ENCODE measurements at places on chromosomes 1 and 21. TPM values are rescaled to one million over a fixed set of nuclear protein-coding genes. Genes with fewer than 3 reads are reported as not detected.

DNA sequence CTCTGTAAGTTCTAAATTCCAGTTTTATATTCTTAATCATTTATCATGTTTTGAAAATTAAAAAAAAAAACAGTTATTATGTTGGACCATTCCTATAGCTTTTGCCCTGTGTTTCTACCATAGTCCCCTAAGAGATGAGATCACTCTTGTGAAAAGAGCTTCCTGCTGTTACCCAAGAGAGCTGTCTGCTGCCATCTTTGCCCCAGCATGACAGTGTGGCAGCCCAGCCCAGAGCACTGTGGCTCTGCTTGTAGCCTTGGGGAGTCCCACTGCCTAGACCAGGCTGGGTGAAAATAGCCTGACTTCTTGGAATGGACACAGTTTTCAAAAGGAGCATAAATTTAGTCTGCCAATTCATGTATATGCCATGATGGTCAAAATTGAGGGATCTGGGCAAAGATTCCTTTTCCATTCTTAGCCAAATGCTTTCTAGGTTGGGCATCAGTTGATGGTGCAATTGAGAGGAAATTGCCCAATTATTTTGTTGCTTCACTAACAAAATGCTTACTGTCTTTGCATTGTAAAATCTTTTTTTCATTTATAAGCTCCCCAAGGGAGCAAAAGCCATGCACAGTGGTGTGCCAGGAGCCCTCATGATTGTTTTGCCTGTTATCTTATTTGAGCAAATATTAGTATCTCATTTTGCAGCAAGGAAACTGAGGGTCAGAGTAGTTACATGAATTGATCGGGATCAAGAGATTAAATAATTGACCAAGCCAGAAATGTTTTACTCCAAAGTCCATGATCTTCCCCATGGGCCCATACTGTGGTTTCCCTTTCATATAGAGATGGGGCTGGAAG is 72.8 kb downstream of the ETS2 start:
- DNase-seq, result no peak

GRCh38 chr21:38965910-38966504 is 160.3 kb downstream of the ETS2 start:
- peak; percentile 56 for DNase-seq

- DNase-seq, result no peak
Measured at GRCh38 chr1:239816081-239816782, 275.5 kb upstream of the FMN2 start.

GRCh38 chr1:65958561-65959350 is 166.1 kb downstream of the PDE4B start:
- DNase-seq, result peak; percentile 57

DNA sequence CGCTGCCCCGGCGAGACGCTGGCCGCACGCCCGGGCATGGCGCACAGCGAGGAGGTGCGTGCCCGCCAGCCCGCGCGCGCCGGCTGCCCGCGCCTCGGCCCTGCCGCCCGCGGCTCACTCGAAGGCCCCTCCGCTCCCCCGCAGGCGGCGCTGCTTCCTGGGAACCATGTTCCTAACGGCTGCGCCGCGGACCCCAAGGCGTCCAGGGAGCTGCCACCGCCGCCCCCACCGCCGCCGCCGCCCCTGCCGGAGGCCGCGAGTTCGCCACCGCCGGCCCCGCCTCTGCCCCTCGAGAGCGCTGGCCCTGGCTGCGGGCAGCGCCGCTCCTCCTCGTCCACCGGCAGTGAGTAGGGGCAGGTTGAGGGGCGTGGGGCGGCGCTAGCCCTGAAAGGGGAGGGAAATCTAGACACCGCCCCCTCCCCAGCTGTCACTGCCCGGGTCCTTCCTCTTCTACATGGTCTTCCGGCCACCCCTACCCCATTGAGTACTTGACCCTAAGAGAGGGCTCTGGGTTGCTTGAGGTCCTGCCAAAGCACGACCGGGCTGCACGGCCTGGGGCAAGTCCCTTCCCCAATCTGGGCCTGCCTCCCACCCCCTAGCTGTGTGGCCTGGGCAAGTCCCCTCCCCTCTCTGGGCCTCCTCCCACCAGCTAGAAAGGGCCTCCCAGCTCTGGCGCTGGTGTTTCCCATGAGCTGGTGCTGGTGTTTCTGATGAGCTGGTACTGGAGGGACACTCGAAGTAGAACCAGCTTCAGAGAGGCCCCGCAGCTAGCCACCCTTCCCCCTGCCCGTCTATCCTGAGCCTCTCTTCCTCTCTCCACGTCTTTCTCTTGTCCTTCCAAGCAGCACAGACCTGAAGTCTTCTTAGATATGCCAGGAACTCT is 17.0 kb downstream of the TNFRSF25 start:
- no peak for DNase-seq

DNA sequence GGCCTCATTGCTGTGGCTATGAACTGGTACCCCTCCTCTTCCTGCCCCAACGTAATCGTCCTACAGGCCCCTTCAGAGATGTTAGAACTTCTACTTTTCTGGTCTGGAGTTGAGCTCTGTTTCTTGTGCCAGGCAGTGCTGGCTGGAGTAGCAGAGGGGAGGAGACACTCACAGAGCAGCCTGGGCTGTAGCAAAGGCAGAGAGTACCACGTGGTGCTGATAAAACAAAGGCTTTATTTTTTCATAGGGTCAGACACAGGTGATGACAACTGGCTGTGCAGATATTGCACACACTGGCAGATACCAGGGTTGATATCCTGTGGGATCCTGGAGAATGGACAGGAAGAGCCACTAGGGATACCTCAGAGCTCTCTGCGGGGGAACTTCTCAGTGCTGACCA is 23.2 kb downstream of the CRCT1 start:
- DNase-seq, result no peak

- DNase-seq, result no peak
Measured at GRCh38 chr21:41602531-41602930, 94.6 kb upstream of the TMPRSS2 start.

DNA sequence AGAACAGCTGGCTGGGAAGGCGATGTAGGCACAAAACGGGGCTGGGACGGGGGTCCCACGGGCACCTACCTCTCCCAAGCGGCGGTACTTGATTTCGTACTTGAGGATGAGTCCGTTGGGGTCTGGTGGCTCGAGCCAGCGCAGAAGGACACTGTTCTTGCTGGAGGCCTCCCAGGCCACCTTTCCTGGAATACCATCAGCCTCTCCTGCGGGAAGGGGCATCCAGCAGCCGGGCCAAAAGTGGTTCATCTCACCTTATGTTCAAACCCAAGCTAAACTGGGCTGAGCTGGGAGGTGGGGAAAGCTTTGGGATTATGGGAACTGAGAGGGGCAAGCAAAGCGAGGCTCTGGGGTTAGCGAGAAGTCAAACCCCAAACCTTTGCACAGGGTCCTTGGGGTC is 14.3 kb downstream of the INSRR start:
- no peak for DNase-seq

- no peak for DNase-seq
Measured at GRCh38 chr1:15100121-15100879, 53.2 kb upstream of the TMEM51 start.

DNA sequence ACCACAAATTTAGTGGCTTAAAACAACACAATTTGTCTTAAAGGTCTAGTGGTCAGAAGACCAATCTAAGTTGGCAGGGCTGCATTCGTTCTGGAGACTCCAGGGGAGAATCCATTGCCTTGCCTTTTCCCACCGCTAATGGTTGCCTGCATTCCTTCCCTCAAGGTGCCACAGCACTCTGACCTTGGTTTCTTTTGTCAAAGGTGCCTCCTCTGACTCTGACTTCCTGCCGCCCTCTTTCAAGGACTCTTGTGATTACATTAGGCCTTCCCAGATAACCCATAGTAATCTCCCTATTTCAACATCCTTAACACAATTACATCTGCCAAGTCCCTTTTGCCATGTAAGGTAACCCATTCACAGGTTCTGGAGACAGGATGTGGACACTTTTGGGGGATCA is 145.3 kb downstream of the S1PR1 start:
- DNase-seq, result no peak

DNA sequence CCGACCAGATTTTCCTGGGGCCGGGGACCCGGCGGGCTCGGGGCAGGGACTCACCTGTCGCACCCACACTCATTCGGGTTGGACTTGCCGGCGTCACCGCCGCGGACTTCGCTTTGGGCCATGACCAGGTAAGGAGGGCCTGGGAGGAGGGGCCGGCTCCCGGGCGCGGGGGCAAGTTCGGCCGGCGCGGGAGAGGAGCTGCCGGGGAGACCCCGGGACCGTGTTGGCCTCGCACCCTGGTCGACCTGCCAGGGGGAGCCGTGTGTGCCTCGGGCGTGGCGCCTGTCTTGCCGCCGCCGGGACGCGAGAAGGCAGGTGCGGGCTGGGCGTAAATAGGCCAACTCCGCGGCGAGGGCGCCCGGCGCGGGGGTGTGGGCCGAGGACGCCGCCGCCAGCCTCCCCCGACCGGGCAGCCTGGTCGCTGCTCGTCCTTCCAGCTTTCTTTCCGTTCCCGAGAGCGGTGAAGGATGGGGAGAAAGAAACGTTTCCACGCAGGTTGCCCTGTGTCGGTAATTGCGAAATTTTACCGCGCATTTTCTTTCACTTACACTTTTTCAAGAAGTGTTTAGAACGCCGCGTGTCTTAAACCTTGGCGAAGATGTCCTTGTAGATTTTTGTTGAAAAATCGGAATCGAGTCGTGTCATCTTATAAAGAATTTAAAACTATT is 558 bp downstream of the USP1 start:
- DNase-seq, result no peak

DNA sequence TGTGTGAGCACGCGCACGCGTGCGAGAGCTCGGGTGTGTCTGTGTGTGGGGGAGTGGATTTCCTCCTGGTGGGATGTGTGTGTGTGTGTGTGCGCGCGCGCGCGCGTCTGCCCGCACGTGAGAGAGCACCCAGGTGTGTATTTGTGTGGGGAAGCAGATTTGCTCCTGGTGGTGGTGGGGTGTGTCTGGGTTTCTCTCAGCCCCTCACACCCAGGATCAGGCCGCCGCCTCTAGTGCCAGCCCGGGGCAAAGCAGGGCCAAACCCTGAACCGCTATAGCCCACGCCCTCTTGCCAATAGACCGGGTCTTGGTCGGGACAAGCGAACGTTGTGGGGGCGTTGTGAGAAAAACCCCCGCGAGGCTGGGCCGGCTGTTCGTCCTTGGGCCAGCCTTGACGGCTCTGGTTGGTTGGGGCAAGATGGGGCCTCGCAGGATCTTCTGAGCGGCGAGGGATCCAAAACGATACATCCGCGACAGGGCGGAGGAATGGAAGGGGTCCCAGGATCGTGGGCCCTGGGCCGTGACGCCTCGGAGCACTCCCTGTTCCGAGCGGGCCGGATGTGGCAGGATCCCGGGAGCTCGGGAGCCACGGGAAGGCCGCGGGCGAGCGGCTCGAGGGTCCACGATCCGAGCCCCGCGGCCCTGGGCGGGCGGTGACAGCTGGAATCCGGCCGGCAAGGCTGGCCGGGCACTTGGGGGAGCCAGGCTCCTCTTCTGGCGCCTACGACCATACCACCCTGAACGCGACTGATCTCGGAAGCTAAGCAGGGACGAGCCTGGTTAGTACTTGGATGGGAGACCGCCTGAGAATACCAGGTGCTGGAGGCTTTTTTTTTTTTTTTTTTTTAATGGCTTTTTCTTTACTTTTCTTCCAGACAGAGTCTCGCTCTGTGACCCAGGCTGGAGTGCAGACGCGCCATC is 68.2 kb downstream of the RNF187 start:
- DNase-seq, result no peak

GRCh38 chr1:229508823-229509337 is 739 bp upstream of the NUP133 start:
- no peak for DNase-seq

DNA sequence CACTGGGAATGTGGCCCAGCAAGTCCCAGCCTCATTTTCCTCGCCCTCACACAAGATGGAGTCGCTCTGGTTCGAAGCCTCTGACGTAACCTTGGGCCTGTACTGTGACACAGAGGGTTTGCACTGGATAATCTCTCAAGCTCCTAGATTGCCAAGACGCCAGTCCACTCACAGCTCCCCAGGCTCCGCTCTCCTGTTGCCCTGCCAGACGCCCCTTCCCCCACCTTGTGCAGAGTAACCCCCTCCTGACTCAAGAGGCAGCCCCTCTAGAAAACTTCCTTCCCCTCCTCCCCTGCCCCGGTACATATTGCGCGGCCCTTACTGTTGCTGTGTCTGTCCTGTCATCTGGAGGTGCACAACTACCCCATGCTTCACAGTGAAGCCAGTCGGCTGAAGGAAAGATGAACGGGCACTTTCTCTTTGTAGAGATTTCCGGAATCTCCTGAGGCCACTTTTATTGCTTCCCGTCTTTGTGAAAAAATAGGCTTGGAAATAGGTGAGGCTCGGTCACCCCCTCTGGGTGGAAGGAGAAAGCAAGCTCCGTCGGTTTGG is 981 bp upstream of the KIAA1614 start:
- no peak for DNase-seq

DNA sequence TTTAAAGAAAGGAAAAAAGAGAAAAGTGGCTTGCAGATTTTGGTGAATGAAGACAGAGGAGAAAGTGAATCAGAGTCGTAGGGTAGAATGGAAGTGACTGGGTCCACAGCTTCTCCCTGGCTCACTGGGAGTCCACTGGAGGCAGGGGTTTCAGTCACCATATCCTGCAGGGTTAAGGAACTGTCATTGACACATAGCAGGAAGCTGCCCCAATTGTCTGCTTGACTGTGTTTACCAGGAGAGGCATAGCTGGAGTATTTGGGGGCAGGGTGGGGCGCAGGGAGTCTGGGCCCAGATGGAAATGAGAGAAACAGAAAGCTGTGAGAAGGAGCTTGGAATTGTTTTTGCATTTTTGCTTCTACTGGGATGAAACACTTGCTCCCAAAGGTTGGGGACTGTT is 228.8 kb upstream of the CSF3R start:
- DNase-seq, result no peak

- DNase-seq, result no peak
Measured at GRCh38 chr1:116556289-116557006, 14.4 kb downstream of the CD58 start.

DNA sequence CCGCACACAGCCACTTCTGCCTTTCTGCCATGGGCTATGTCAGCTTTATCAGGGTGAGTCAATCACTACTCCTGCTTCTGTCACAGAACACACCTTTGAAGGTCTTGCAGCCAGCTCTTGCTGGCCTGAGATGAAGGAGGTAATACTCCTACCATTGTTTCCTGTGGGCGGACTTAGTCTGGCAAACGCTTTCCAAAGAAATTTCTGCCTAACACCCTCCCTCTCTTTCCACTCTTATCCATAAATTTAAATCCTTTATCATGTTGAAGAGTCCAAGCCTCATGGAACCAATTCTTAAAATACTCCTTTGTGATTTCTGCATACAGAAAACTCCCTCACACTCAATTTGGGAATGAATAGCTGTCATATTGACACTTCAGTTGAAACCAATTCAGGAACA is 633.1 kb upstream of the CHRM3 start:
- DNase-seq, result no peak

GRCh38 chr1:46422261-46422871 is 28.2 kb downstream of the FAAH start:
- DNase-seq, result no peak

Gene TPTE
- not detected for polyA plus RNA-seq

Gene FLG
- 0.59 TPM for polyA plus RNA-seq

Gene STYXL2
- 1.1 TPM for polyA plus RNA-seq

Gene ATP6V1G3
- not detected for polyA plus RNA-seq

Gene LORICRIN
- polyA plus RNA-seq, result not detected

Gene AHCYL1
- 85.4 TPM for polyA plus RNA-seq

Gene PDC
- polyA plus RNA-seq, result 0.45 TPM

Gene OR2T2
- polyA plus RNA-seq, result not detected

Gene F13B
- polyA plus RNA-seq, result not detected

Gene FAM72D
- 4.8 TPM for polyA plus RNA-seq

Gene GLMP
- 42.9 TPM for polyA plus RNA-seq

Measured in right lung (tissue), 10 donors.